ENCODE measurements at places on chromosomes 1 and 21. TPM values are rescaled to one million over a fixed set of nuclear protein-coding genes. Genes with fewer than 3 reads are reported as not detected.
A peak's percentile ranks its signal among the peaks of the same experiment; 100 is the strongest.

DNA sequence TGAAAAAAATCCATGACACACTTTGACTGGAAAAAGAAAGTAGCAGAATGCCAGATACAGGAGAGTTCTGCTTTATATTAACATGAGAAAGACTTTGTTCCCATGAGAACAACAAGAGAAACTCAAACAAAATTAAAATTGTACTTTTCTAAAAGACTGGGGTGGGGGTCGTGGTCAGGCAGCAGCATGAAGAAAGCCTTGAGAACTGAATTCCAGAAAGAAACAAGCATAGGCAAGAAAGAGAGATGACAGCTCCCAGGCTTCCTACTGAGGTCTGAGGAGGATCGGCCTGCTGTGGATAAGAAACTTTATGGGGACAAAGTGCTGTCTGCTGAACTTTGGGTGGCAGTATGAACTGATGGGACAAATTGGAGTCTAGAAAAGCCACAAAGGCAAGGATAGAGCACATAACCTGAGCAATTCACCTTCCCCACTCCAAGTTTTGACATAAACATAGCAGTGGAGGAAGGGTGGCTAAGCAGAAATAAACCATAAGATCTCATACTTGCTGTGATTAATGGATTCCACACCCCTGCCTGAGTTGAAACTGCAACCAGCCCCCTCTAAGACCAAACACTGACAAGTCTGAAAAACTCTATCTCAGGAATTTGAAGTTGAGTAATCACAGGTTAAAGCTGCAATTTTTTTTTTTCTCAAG, 43.7 kb downstream of the COL6A1 start:
- H3K27ac ChIP-seq, result no peak overlapping the region
- H3K4me1 ChIP-seq, result no peaks in the 10 kb centered on the region
- DNase-seq, result no peak
- no peak overlapping the region for H3K4me3 ChIP-seq

Gene RCSD1
- total RNA-seq, result 149 TPM

DNA sequence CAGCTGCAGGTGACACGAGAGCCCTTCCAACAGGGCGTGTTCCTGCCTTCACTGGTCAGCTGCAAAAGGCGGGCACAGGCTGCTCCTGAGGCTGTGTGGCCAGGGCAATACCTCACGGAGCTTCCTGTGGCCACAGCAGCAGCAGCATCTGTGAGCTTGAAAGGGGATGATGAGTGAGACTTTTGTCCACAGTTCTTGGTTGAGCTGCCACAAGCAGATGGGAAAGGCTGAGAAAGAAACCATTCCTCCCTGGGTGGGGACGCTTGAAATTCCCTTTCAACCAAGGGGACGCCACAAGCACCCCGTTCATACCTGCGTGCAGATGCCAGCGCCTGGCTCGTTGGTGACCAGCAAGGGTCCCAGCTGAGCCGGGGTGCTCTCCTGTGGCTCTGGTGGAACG, 37.6 kb downstream of the B3GALT5 start:
- H3K36me3 ChIP-seq, result peaks cover 23% of the 10 kb centered on the region
- DNase-seq, result no peak

DNA sequence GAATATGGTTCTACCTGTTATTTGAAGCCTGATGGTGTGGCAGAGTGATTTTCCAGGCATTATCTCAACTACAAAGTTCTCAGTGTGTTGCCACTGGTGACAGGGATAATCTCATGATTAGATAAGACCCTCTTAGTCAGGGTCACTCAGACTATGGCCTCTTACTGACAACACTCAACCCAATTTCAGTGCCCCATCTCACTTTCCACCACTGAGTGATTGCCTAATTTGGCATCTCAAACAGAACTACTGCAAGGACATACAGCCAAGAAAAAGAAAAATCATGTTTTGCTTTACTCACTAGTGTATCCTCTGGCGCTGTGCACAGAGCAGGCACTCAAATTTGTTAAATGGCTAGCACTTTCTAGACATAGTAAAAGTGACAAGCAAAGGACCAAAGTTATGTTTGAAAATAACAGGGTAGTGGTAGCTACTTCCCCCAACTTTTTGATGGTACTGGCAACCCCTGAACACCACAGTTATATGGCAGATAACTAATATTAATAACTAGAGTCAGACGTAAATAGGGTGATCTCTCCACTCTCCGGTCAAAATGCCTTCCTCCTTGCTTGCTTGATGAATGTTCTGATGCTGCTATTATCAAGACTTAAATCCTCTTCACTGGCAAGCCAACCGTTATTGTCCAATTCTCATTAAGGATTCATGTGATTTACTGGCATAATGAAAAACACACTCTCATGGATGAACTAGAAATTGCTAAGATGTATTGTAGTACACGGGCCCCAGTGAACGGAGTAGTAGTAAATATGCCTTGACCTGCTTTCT, 37.1 kb upstream of the SLC30A10 start:
- H3K27me3 ChIP-seq, result no peaks in the 10 kb centered on the region
- no peak overlapping the region for H3K27ac ChIP-seq
- H3K4me1 ChIP-seq, result peaks cover 6% of the 10 kb centered on the region

GRCh38 chr1:215393476-215393875, 173.6 kb upstream of the KCTD3 start:
- no peaks in the 10 kb centered on the region for H3K4me1 ChIP-seq
- H3K4me3 ChIP-seq, result no peak overlapping the region
- no peak for DNase-seq

DNA sequence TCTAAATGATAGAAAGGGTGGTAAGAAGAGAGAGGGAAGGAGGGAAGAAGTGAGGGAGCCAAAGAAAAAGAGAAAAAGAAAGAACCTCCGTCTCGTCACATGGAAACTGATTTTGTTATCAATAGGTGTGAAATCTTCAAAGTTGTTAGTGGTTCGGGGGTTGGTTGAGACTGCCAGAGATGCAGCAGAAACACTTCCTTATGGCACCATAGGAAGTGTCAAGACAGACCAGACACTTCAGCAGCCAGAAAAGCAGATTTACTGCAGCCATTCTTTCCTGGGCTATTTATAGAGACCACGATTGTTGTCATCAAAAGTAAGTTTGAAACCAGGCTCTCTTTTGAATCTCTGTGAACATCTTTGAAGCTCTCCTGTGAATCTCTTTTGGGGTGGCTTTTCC, 150.5 kb downstream of the PLPPR5 start:
- H3K27me3 ChIP-seq, result no peaks in the 10 kb centered on the region
- peaks cover 8% of the 10 kb centered on the region for H3K36me3 ChIP-seq
- peaks cover 16% of the 10 kb centered on the region for H3K4me1 ChIP-seq
- no peak for DNase-seq
- H3K27ac ChIP-seq, result no peak overlapping the region
- no peak overlapping the region for H3K4me3 ChIP-seq

Gene HLX
- 0.10 TPM for total RNA-seq

- peaks cover 6% of the 10 kb centered on the region for H3K36me3 ChIP-seq
- no peaks in the 10 kb centered on the region for H3K4me1 ChIP-seq
- H3K27ac ChIP-seq, result no peak overlapping the region
- H3K4me3 ChIP-seq, result no peak overlapping the region
- H3K27me3 ChIP-seq, result peaks cover 2% of the 10 kb centered on the region
- no peak for DNase-seq
These were observed 41.0 kb downstream of the POFUT2 start for GRCh38 chr21:45246386-45247320.

DNA sequence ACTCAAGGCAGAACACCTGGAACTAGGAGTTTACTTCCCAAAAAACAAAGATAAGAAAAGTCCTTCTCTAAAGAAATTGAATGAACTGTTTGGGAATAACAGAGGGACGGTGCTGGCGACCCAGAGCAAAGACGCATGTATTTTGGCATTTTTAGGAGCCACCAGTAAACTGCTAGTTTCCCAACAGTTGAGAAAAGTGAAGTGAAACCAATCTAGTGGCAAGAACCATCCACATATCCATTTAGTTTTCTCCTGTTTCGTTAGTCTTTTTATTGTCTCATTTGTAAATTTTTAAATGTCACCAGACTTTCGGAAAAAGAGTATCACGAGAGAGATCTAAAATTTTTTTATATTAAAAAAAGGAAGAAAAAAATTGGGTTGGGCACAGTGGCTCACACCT, 30.2 kb downstream of the ODF2L start:
- no peak overlapping the region for H3K27ac ChIP-seq
- H3K36me3 ChIP-seq, result peaks cover 32% of the 10 kb centered on the region
- H3K4me1 ChIP-seq, result no peaks in the 10 kb centered on the region
- no peak overlapping the region for H3K4me3 ChIP-seq

DNA sequence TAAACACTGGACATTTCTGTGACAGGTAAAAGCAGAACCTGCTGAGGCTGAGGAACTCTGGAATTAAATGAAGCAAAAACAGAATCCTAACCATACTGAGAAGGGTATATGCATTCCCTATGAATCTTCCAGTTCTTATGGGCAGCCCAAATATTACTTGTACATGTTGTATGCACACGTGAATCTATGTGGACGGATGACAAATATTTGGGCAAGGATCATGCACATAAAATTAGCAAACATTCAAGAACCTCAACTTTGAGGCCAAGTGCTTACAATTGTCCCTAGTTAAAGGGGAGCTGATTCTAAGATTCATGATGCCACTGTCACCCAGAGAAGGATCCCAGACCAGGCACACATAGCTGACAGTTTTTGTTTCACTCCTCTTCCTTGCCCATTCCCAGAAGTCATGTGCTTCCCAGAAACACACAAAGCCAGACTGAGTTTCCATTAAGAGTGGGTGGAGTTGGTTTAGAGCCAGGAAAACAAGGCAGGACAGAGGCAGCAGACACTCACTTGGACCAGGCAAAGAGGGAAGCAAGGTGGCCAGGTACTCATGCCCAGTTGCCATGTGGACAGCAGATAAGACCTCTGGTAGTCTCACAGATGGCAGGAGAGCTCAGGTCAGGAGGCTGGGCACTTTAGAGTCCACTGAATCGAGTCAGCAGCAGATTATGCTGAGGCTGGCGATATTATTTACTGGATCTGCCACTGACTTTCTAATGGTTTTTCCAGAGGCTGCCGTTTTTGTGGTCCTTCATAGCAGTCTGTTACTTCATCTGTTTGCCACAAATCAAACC, 25.6 kb downstream of the AK2 start:
- H3K4me1 ChIP-seq, result peaks cover 2% of the 10 kb centered on the region
- no peaks in the 10 kb centered on the region for H3K27me3 ChIP-seq
- H3K36me3 ChIP-seq, result peaks cover 8% of the 10 kb centered on the region
- no peak for DNase-seq

DNA sequence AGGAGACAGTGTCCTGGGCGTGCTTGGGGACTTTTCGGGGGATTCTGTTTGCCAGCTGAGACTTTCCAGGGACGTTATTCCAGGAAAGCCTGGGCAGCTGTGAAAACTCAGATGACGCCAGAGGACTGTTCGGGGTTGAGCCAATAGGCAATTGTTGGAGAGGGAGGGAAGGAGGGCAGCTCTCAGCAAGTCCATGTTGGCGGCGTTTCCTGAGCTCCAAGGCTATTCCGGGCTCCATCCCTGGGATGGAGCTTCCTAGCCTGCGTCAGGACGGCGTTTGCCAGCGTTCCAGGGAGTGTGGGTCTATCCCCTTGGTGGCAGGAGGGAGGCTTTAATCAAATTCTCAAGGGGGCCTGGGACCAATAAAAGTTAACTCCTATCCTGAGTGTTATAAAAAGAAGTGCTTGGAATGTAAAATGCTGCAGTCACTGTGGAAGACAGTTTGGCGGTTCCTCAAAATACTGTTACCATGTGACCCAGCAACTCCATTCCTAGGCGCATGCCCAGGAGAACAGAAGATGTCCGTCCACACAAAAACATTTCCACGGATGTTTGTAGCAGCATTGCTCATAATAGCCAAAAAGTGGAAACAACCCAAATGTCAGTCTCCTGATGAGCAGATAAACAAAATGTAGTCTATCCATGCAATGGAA, 15.2 kb downstream of the SLC27A3 start:
- H3K27ac ChIP-seq, result no peak overlapping the region
- no peak for DNase-seq
- peak overlapping the region; percentile 45 for H3K4me3 ChIP-seq
- H3K4me1 ChIP-seq, result peaks cover 12% of the 10 kb centered on the region
- H3K36me3 ChIP-seq, result no peaks in the 10 kb centered on the region

DNA sequence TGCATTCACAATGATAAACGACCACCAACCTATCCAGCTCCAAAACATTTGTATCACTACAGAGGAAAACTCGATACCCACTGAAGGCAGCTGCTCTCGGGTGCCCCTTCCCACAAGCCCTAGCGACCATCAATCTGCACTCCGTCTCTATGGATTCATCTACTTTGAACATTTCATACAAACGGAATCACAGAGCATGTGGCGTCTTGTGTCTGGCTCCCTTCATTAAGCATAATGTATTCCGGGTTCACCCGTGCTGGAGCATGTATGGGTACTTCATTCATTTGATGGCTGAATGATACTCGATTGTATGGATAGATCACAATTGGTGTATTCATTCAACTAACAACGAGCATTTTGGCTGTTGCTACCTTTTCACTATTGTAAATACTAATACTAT, 340.2 kb downstream of the SMYD3 start:
- no peak overlapping the region for H3K4me3 ChIP-seq
- peaks cover 11% of the 10 kb centered on the region for H3K36me3 ChIP-seq
- no peaks in the 10 kb centered on the region for H3K27me3 ChIP-seq
- H3K27ac ChIP-seq, result no peak overlapping the region

- no peak for DNase-seq
- H3K36me3 ChIP-seq, result no peaks in the 10 kb centered on the region
- H3K27me3 ChIP-seq, result peaks cover 5% of the 10 kb centered on the region
- no peak overlapping the region for H3K4me3 ChIP-seq
- H3K4me1 ChIP-seq, result peaks cover 22% of the 10 kb centered on the region
These were observed 1.8 kb downstream of the CTTNBP2NL start for GRCh38 chr1:112397841-112398240.

- no peak overlapping the region for H3K4me3 ChIP-seq
- no peak for DNase-seq
- no peaks in the 10 kb centered on the region for H3K36me3 ChIP-seq
- H3K4me1 ChIP-seq, result peaks cover 4% of the 10 kb centered on the region
- H3K27ac ChIP-seq, result no peak overlapping the region
These were observed 5.5 kb upstream of the NBPF3 start for GRCh38 chr1:21434394-21434793.

- no peaks in the 10 kb centered on the region for H3K36me3 ChIP-seq
- H3K4me1 ChIP-seq, result peaks cover 34% of the 10 kb centered on the region
- H3K27ac ChIP-seq, result peak overlapping the region; percentile 12
- H3K27me3 ChIP-seq, result no peaks in the 10 kb centered on the region
These were observed 40.2 kb downstream of the SUSD4 start for GRCh38 chr1:223323491-223324484.

Gene KRTAP19-3
- total RNA-seq, result not detected

Gene CCDC30
- total RNA-seq, result 5.4 TPM

GRCh38 chr1:182685215-182685614, 828 bp upstream of the RGS8 start:
- DNase-seq, result no peak
- peaks cover 22% of the 10 kb centered on the region for H3K27me3 ChIP-seq
- no peak overlapping the region for H3K4me3 ChIP-seq
- H3K36me3 ChIP-seq, result no peaks in the 10 kb centered on the region
- H3K4me1 ChIP-seq, result no peaks in the 10 kb centered on the region

GRCh38 chr1:244445320-244446181, 6.2 kb downstream of the ADSS2 start:
- no peak for DNase-seq
- H3K27me3 ChIP-seq, result no peaks in the 10 kb centered on the region
- peak overlapping the region; percentile 61 for H3K27ac ChIP-seq
- peaks cover 5% of the 10 kb centered on the region for H3K36me3 ChIP-seq
- no peak overlapping the region for H3K4me3 ChIP-seq

All from naive thymus-derived CD8-positive, alpha-beta T cell (primary cell).